IMR-90 (cell line): ENCODE measurements at places on chromosomes 2 and 18.
A peak's percentile ranks its signal among the peaks of the same experiment; 100 is the strongest.

- peak; percentile 3 for DNase-seq
Observed at GRCh38 chr2:56681659-56682396, 498.0 kb downstream of the CCDC85A start.

- no peak for DNase-seq
Observed at GRCh38 chr18:46325895-46326294, 221.7 kb downstream of the HAUS1 start.

- no peak for DNase-seq
Observed at GRCh38 chr2:209768557-209768956, 3.1 kb upstream of the UNC80 start.

DNA sequence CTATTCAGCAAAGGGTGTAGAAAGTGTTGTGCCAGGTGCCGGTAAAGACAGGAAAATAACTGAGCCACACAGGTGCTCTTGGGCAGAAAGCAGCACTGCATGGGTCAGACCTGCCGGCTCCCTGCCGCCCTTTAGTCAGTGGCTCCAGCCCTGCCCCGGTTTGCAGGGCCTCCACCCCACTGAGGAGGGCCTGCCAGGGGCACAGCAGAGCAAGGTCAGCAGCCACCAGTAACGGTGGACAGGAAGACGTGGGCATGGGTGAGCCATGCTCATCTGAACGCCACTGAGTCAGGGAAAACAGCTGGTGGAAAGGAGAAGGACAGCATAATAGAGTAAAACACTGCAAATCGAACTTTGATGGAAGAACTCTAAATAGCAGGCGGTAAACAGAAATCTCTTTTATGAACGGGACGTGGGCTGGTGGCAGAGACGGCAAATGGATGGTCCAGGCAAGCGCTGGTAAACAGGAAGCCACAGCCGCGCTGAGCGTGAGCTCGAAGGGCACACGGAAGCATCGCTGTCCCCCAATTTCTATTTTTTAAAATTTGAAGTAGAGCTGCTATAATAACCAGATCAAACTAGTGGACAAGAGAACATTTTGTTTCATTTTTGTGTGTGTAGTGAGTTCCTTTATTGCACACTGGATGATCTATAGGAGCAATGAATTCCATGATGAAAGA, 141.8 kb upstream of the ALKAL2 start:
- DNase-seq, result no peak

DNA sequence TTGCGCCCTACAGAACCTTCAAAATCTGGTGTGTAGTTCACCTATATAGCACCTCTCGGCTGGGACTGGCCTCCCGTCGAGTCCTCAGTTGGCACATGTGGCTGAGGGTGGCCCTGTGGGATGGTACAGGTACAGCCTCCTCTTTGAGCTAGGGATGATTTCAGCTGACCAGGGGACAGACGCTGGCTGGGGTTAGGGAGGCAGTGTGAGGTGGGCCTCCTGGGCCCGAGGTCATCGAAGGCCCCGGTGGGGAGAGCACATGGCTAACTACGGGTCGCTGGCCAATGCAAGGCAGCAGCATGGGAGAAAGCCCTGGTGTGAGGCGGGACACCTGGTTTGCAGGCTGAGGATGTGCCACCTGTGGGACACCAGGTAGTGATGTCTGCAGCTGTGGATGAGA, 304.8 kb downstream of the GBX2 start:
- DNase-seq, result no peak
